ENCODE measurements at places on chromosomes 7 and 10. TPM values are rescaled to one million over a fixed set of nuclear protein-coding genes. Genes with fewer than 3 reads are reported as not detected.

GRCh38 chr10:75355706-75356105 lies 45.9 kb downstream of the ZNF503 start:
- no peak overlapping the region for H3K27ac ChIP-seq
- peaks cover 6% of the 10 kb centered on the region for H3K27me3 ChIP-seq
- no peak overlapping the region for H3K4me3 ChIP-seq
- no peaks in the 10 kb centered on the region for H3K36me3 ChIP-seq
- H3K4me1 ChIP-seq = no peaks in the 10 kb centered on the region

DNA sequence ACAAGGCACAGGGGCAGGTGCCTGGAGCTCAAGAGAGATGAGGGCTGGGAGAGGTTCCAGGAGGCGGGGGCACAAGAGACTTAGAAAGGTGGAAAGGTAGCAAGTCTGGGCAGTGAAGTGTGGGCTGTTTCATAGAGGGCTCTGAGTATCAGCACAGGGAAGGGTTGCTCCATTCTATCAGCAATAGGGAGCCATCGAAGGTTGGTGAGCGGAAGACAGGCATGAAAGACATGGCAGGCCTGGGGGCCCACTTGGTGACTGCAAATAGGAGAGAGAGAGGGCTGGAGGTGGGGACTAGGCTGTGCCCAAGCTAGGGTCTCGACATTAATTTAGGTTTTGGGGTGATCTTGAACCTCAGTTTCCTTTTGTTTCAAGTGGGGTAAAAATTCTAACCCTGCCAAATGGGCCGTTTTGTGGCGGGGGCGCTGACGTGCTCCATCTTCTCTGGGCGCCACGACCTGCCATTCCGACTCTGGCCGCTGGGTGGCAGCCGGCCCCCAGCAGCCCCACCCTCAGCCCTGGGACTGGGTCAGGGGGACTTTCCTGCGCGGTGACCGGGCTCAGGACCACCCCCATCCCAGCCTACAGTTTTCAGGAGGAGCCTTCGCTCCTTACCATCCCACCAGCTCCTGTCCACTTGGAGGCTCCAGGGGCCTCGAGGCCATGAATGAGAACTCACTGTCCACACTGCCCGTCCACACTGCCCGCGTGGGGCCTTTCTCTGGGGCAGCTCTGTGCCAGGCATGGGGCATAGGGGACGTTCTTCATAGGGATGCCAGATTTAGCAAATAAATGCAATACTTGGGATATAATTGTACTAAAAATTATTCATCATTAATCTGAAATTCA lies 37.2 kb upstream of the PCBD1 start:
- H3K27me3 ChIP-seq = no peaks in the 10 kb centered on the region
- no peaks in the 10 kb centered on the region for H3K4me1 ChIP-seq
- H3K27ac ChIP-seq = no peak overlapping the region
- H3K36me3 ChIP-seq = no peaks in the 10 kb centered on the region
- H3K4me3 ChIP-seq = no peak overlapping the region
- peak; percentile 62 for DNase-seq

Gene ZNF107
- 18.5 TPM for total RNA-seq

GRCh38 chr10:49141541-49142332 lies 7.9 kb upstream of the FAM170B start:
- no peak for DNase-seq
- no peak overlapping the region for H3K27ac ChIP-seq
- no peaks in the 10 kb centered on the region for H3K36me3 ChIP-seq
- H3K4me1 ChIP-seq = no peaks in the 10 kb centered on the region
- H3K4me3 ChIP-seq = no peak overlapping the region
- H3K27me3 ChIP-seq = peaks cover 8% of the 10 kb centered on the region

DNA sequence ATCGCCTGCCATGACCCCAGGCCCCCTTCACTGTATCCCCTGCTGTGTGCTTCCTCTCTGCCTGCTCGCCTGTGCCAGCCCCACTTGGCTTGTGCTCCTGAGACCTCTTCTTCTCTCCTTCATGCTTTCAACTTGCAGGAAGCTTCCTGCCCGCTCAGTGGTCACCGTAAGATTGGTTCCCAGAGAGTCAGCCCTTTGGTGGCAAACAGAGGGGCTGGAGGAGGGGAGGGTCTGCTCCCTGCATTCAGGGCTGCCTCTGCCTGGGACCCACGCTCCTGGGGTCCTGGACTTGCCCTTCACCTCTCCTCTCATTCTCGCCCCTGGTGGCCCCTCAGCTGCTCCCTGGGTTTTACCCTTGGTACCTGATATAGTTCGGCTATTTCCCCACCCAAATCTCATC lies 45.8 kb upstream of the ZNF32 start:
- no peak overlapping the region for H3K4me3 ChIP-seq
- H3K27ac ChIP-seq = no peak overlapping the region
- H3K36me3 ChIP-seq = no peaks in the 10 kb centered on the region
- peaks cover 13% of the 10 kb centered on the region for H3K4me1 ChIP-seq
- H3K27me3 ChIP-seq = peaks cover 33% of the 10 kb centered on the region

All from activated T-cell treated with anti-CD3 and anti-CD28 coated beads, Interleukin-2, amount 50 U/mL, for 72 hours (primary cell).